ENCODE measurements at places on chromosomes 4 and X.

- no peak for DNase-seq
These were observed 46.1 kb downstream of the CXorf58 start for GRCh38 chrX:23953908-23954269.

- no peak for DNase-seq
These were observed 9.2 kb upstream of the GABRA4 start for GRCh38 chr4:47002580-47002979.

DNA sequence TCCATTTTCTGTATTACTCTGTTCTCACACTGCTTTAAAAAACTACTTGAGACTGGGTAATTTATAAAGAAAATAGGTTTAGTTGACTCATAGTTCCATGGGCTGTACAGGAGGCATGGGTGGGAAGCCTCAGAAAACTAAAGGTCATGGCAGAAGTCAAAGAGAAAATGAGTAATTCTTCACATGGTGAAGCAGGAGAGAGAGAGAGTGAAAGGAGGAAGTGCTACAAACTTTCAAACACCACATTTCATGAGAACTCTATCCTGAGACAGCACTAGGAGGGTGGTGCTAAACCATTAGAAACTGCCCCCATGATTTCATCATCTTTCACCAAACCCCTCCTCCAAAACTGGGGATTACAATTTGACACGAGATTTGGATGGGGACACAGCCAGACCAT, 108.0 kb upstream of the PBDC1 start:
- DNase-seq = no peak

DNA sequence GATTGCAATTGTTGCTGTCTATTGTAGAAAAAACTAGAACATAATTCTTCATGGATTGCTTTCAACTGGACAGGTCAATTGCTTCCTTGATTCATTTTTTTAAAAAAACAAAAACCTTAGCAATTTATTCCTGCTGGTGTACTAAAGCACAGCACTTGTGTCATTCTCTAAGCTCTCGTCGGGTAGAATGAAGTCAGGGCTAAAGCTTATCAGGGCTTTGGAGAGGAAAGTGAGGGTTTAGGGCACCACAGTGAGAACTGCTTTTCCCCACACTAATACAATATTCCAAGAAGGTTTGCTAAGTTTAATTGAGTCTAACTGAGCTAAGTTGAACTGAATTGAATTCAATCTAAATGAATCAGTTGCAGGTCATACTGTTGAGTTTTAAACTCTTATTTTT, 76.4 kb upstream of the TLR3 start:
- no peak for DNase-seq

DNA sequence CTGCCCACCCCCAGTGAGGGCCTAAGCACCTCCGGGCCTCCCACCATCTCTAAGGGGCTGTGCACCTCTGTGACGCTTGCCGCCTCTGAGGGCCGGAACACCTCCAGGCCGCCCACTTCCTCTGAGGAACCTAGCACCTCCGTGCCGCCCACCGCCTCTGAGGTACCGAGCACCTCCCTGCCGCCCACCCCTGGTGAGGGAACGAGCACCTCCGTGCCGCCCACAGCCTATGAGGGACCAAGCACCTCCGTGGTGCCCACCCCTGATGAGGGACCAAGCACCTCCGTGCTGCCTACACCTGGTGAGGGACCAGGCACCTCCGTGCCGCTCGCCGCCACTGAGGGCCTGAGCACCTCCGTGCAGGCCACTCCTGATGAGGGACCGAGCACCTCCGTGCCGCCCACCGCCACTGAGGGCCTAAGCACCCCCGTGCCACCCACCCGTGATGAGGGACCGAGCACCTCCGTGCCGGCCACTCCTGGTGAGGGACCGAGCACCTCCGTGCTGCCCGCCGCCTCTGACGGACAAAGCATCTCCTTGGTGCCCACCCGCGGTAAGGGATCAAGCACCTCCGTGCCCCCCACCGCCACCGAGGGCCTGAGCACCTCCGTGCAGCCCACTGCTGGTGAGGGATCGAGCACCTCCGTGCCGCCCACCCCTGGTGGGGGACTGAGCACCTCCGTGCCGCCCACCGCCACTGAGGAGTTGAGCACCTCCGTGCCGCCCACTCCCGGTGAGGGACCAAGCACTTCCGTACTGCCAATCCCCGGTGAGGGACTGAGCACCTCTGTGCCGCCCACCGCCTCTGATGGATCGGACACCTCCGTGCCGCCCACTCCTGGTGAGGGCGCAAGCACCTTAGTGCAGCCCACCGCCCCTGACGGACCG, 977 bp downstream of the MAGEE1 start:
- no peak for DNase-seq

DNA sequence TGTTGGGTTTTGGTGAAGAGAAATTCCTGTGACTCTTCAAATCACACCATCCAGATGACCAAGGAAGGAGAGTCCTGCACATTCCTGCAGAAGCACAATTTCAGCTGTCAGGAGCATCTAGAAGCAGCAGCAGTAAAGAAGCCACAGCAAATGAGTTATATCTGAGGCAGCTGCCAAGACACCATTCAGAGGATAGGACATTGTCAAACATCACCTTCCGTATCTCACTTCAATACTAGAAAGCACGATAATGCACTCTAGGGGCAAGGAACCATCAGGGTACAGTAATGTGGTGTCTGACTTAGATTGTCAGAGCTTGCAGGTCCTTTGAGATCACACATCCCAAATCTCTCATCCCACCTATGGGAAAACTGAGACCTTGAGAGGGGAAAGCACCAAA, 134.5 kb downstream of the COL4A6 start:
- no peak for DNase-seq

GRCh38 chr4:113639326-113639725, 122.2 kb downstream of the CAMK2D start:
- DNase-seq = no peak
